ENCODE measurements at places on chromosomes 2 and 18.
A peak's percentile ranks its signal among the peaks of the same experiment; 100 is the strongest.

DNA sequence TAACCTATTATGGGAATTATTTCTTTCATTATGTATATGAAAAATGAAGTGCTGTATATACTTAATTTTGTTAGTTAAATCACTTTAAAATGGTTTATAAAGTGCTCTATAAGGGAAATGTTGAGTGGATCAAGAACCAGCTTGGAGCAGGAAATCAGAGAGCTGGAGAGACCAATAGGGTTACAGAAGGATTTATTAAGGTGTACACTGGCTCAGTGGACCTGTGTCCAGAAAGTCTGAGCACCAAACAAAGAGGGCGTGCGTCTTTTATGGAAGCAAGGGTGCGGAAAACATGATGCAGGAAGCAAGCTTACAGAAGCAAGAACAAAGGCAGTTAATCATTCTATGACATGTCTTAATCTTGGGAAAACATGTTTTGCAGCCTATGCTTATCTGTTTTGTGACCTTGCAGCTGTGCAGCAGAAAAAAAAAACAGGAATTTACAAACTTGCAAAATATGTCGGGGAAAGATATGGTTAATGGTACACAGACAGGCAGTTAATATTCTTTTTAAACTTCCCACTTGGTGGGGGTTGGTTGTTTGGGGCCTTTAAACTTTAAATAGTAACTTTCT, 65.2 kb upstream of the SLC35G4 start:
- no peak for DNase-seq

- DNase-seq: no peak
These were observed 96.2 kb upstream of the CTDP1 start for GRCh38 chr18:79583426-79583825.

GRCh38 chr2:26492749-26493515, 15.0 kb upstream of the OTOF start:
- DNase-seq: no peak

- no peak for DNase-seq
These were observed 28.7 kb downstream of the SH2D6 start for GRCh38 chr2:85447222-85447585.

DNA sequence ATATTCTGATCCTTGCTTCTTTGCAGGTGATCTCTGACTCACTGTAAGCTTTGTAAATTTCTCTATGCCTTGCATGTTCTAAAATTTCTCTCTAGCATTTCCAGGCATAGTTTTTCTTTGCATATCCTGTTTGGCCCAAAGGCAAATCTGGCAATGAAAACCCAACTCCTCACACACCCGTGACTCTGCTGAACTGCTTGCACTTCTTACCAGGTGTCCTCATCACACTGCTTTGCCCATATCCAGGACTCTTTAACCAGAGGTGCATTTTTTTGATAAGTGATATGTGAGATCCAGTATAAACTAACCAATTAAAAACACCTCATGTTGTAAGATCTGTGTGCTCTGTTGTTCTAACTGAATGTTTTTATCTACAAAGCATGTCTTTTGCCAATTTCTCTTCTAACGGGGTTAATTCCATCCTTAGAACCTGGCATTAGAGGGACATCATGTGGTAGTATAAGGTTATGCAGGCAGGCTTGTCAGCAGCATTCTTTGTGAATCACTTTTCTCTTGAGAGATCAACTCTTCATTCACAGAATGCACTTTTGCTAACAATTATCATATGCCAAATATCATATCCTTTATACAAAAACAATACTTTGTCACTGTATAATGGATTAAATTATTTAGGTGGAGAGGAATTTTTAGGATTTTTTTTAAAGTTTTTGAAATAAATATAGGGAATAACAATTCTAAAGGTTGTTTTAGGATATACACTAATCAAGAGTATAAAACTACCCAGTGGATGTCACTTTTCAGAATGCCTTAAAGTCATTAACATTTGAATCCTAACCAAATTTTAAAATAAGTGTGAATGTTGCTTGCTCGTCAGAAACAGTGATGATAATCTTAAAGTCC, 20.8 kb upstream of the TMX3 start:
- DNase-seq: no peak

GRCh38 chr2:8418721-8419120, 263.1 kb upstream of the ID2 start:
- no peak for DNase-seq

DNA sequence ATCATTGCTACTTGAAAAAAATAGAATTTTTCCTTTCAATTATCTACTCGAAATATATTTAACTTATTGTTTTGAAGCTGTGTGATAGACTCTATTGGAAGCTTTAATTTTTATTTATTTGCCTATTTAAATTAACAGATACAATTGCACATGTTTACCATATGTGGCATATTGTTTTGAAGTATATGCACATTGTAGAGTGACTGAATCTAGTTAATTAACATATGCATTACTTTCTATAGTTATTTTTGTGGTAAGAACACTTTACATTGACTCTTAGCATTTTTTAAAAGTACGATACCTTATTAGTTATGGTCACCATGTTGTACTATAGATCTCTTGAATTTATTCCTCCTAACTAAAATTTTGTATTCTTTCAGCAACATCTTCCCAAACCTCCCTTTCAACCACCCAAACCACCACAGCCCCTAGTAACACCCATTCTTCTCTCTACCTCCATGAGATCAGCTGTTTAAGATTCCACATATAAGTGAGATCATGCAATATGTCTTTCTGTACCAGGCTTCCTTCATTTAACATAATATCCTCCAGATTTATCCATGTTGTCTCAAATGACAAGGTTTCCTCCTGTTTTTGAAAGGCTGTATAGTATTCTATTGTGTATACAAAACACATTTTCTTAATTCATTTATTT, 58.5 kb upstream of the SPHKAP start:
- no peak for DNase-seq

DNA sequence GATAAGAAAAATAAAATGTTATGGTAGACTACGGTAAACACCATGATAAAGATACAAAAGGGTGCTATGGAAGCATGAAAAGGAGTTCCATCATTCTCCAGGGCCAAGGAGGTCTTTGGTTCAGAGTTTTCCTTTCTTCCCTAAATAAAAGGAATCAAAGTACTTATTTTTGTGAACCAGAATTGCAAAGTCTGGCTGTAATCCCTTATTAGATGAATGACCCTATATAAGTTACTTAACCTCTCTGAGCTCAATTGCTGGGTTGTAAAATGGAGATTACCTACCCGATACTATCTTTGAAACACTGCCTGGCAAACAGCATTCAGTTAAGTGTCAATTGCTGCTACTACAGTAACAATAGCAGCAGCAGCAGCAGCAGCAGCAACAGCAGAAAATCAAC, 90.0 kb downstream of the C2orf74 start:
- DNase-seq: no peak

GRCh38 chr2:216160786-216161185, 51.6 kb downstream of the XRCC5 start:
- DNase-seq: no peak

- DNase-seq: no peak
These were observed 440.5 kb upstream of the TCF4 start for GRCh38 chr18:56028514-56028913.

GRCh38 chr2:86441392-86441881, 266 bp downstream of the KDM3A start:
- DNase-seq: no peak

- no peak for DNase-seq
These were observed 238.6 kb upstream of the SLC8A1 start for GRCh38 chr2:40690525-40690924.

GRCh38 chr18:35917043-35917442, 55.4 kb upstream of the RMP24 start:
- DNase-seq: no peak

DNA sequence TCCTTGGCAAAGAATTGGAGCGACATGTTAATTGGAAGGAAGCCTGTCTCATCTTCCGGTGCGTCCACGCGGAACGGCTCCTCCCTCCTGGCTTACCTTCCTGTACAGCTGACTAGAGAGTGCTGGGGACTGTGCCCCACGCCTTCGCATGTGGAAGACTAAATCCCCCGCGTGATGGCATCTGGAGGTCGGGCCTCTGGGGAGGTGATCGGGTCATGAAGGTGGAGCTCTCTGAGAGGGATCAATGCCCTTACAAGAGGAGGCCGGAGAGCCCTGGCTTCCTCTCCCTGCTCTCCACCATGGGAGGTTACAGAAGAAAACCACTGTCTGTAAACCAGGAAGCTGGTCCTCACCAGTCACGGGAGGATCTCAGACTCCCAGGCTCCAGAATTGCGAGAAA, 104.1 kb upstream of the OTOS start:
- DNase-seq: peak; percentile 65

GRCh38 chr2:48723129-48723528, 32.4 kb downstream of the LHCGR start:
- DNase-seq: no peak

GRCh38 chr2:47303341-47304148, 99.4 kb upstream of the MSH2 start:
- no peak for DNase-seq

- DNase-seq: no peak
These were observed 522.3 kb downstream of the SOX11 start for GRCh38 chr2:6214471-6214870.

- no peak for DNase-seq
These were observed 8.6 kb downstream of the CLASP1 start for GRCh38 chr2:121640380-121641316.

DNA sequence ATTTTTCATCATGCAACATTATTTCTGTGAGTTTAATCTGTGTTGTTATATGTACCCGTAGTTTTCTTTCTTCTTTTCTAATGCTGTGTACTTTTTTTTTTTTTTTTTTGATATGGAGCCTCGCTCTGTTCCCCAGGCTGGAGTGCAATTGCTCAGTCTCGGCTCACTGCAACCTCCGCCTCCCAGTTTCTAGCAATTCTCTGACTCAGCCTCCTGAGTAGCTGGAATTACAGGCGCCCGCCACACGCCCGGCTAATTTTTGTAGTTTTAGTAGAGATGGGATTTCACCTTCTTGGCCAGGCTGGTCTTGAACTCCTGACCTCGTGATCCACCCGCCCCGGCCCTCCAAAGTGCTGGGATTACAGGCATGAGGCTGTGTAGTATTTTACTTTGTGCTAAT, 155.4 kb downstream of the GALR1 start:
- DNase-seq: peak; percentile 37

GRCh38 chr2:43718530-43719124, 42.4 kb upstream of the C1GALT1C1L start:
- DNase-seq: no peak

DNA sequence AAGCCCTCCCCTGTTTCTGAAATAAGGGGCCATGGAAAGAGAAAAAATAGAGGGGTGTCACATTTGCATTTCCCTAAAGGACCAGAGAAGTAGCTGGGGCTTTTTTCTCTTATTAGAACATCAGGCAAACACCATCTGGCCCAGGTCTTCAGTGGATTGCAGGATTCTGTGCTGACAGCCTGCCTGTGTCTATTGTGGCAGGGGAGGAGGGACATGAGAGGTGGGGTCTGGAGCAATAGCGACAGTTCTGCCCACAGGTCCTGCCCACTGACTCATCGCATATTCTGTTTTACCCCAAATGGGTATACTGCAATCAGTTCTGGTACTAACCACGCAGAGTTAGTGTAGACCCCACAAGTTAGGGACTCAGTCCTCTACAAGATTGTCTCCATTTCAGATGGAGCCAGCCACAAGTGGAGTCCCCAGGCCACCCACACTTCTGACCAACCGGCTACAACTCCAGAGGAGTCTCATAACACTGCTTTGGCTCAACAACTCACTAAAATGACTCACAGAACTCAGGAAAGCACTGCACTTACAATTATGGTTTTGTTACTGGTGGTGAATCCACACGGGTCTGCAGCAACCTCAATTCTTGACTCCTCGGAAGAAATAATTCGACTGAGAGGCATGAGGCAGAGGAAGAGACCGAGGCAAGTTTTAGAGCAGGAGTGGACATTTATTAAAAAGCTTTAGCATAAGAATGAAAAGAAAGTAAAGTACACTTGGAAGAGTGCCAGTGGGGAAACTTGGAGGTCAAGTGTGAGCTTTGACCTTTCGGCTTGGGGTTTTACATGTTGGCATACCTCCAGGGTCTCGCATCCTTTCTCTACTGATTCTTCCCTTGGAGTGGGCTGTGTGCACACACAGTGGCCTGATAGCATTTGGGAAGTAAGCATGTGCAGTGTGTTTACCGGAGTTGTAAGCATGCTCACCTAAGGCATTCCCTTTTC, 146.4 kb upstream of the SPATS2L start:
- DNase-seq: no peak

GRCh38 chr2:12928775-12929401, 212.2 kb downstream of the TRIB2 start:
- DNase-seq: no peak

DNA sequence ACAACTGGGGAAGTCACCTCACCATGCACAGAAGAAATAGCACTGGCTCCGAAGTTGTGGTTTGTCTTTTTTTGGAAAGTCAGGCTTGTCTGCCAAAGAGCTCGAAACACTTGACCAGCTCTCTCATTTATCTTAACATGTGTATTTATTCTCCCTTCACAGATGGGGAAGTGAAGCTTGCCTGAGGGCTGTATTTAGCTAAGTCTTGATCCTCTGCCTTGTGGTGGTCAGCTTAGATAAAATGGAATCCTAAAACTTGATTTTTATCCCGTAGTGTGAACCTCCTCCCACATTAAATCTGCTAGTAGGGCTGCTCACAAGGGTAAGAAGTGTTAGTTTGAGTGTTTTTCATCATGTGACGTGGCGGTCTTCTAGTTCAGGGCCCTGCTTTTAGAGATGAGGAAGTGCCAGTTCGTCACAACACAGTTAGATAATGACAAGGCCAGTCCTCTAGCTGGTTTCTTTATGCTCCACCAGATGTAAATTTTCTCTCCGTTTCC, 89.7 kb downstream of the TMEM247 start:
- peak; percentile 63 for DNase-seq

DNA sequence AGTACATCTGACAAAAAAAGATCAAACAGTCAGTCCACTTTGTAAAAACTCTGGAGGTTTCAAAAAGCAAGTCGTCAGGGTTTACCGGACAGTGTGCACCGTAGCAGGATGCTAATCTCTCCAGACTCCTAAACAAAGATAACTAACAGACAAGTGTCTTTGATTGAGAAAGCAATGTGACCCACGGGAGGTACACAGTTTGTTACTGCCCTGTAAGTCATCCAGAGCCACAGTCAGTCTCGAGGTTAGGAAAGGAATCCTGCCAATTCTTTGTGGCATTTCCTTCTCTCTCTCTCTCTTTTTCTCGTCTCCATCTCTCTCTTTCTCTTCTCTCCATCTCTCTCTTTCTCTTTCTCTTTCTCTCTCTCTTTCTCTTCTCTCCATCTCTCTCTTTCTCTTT, 42.8 kb downstream of the LRRTM4 start:
- no peak for DNase-seq

DNA sequence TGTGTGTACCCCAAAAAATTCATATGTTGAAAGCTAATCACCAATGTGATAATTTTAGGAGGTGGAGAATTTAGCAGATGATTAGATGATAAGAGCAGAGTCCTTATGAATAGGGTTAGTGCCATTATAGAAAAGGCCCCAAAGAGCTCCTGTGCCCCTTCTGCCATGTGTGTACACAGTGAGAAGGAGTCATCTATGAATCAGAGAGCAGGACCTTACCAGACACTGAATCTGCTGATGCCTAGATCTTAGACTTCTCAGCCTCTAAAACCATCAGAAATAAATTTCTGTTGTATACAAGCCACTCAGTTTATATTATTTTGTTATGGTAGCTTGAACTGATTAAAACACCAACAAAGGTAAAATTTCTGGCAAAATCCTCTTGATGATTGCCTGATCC, 560.0 kb upstream of the CDH2 start:
- no peak for DNase-seq

Data from kidney (tissue), 22 donors.